Ovary (tissue), 10 donors: ENCODE measurements at places on chromosomes 12 and 14.

- no peaks in the 10 kb centered on the region for H3K36me3 ChIP-seq
- DNase-seq = no peak
These were observed 4.8 kb upstream of the HVCN1 start for GRCh38 chr12:110693731-110694130.

DNA sequence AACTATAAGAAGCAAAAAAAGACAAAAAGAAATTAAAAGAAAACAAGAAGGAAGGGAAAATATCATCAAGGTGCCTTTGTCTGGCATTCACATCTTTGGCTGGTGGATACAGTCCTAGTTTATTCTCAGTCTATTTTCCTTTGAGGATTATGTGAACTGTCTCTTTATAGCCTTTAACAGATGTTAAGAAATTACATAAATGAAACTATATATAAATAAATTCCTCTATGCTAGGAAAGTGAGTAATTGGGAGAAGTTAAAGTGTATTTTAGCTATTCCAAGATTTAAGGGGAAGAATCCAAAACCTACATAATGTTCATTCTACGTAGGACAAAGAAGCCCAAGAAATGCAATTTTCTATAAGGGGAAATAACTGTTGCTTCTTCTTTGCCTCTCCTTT is 316.3 kb downstream of the ADAMTS20 start:
- no peaks in the 10 kb centered on the region for H3K4me1 ChIP-seq
- H3K36me3 ChIP-seq = no peaks in the 10 kb centered on the region
- no peak overlapping the region for H3K27ac ChIP-seq

DNA sequence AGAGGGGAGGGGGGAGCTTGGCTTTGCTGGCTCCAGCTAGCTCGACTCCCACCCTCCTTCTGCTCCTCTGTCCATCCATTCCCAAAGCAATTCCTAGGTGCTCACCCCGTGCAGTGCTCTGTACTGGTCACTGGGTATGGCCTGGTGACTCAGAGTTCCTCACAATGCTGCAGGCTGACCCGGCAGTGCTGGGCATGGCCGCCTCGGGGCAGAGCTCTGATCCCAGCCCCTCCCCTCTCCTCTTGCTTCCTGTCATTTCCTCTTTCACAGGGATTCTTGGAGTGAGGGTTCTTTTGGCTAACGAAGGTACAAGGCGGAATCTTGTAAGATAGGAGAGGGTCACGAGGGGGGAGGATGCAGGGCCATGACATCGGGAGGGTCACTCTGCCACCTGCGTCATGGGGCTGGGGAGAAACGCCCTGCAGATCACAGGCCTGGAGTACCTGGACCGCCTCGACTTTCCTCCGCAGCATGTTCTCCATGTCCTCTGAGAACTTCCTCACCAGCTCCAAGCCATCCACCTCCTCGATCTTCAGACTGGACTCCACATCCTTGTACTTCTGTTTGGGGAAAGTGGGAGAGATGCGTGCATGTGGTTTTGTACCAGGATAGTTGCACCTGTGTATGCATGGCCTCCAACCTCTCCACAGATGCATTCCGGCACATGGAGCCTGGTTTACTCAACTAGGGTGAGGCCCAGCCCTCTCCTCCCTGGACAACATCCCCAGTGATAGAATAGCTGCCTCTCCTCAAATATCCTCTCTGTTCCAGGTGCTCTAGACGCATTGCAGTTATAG is 5.7 kb downstream of the CACNA2D4 start:
- peaks cover 7% of the 10 kb centered on the region for H3K4me1 ChIP-seq
- H3K27me3 ChIP-seq = no peaks in the 10 kb centered on the region
- no peak overlapping the region for H3K27ac ChIP-seq
- DNase-seq = no peak

GRCh38 chr14:52879958-52880357 is 70.9 kb downstream of the FERMT2 start:
- H3K27me3 ChIP-seq = no peaks in the 10 kb centered on the region
- H3K4me1 ChIP-seq = peaks cover 9% of the 10 kb centered on the region
- no peak for DNase-seq
- H3K27ac ChIP-seq = no peak overlapping the region

DNA sequence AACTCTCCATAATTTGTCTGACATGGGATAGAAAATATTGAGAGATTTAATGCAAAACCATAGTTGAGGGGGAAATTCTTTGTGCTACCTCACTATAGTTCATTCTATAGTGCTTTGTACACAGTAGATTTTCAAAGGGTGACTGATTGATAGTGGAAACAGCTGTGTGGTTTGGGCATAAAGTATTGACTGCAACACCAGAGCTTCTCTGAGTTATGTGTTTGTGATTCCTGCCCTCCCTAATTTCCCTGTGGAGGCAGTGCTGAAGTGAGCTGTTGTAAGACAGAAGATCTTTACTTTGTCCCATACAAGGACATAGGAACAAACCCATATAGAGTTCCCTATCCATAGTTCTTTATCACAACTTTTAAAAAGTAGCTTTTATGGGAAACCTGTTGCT is 47.1 kb downstream of the PTPRQ start:
- no peaks in the 10 kb centered on the region for H3K27me3 ChIP-seq
- no peak overlapping the region for H3K27ac ChIP-seq
- no peaks in the 10 kb centered on the region for H3K36me3 ChIP-seq
- no peak overlapping the region for H3K4me3 ChIP-seq
- no peaks in the 10 kb centered on the region for H3K4me1 ChIP-seq
- no peak for DNase-seq

DNA sequence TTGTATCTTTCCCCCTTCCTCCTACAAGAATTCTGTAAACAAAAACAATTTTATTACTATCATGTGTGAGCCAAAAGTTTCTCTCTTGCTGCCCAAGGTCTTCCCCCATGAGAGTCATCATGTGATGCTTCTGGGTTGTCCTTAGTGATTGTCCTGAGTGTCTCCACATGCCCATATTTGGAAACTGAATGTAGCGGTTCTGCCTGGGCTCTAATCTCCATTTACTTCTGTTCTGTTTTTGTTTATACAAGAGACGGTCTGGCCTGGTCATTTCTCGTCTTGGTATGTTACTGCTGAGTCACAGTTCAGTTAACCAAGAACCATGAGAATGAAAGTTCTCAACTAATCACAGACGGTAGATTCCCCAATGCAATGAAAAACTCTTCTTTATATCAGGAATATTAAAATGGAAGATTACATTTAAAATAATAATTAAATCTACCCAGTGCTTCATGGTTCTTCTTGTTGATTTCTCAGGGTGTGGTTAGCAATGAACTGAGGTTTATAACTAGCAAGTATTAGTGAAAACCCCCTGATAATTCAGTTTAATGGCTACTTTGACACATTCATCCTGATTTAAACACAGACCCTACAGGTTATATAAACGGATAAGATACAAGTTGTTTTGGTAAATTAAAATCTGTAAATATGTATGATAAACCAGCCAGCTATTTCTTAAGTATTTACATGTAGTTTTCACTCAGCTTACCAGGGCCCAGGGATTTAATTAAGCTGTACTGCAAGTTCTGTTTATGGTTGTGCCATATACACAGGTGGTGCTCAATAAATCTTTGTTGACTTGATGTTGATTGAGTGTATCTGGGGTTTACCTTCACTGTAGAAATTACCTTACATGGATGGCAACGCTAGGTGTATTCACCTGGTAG is 81.1 kb downstream of the PELI2 start:
- no peak overlapping the region for H3K4me3 ChIP-seq
- DNase-seq = no peak
- peak overlapping the region; percentile 79 for H3K27ac ChIP-seq
- no peaks in the 10 kb centered on the region for H3K36me3 ChIP-seq

DNA sequence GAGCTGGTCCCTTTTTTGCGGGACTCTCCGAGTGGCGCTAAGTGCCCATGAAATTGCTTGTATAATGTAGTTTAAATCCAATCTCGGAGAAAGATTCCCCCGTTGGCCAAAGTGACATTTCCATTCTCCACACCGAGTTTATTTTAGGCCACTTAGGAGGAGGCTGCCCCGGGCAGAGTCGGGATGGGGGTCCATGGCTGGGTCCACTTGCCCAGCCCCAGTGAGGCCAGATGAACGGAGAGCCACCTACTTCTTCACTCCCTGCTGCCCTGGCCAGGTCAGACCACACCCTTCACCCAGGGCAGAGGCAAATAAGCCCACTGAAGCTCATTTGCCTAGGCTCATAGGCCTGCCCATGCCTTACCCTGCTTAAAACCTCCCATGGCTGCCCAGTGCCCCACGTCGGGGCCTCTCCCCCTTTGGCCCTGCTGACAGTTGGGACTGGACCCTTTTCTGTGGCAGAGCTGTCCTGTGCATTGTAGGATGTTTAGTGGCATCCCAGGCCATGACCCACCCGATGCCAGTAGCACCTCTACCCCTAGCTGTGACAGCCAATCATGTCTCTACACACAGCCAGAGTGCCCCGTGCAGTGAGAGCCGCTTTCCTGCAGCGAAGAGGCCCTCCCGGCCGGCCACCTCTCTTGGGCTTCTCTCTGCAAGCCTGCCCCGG is 51.3 kb downstream of the FAM222A start:
- H3K27ac ChIP-seq = no peak overlapping the region
- no peaks in the 10 kb centered on the region for H3K27me3 ChIP-seq
- DNase-seq = peak; percentile 15
- no peaks in the 10 kb centered on the region for H3K36me3 ChIP-seq
- H3K4me3 ChIP-seq = no peak overlapping the region

DNA sequence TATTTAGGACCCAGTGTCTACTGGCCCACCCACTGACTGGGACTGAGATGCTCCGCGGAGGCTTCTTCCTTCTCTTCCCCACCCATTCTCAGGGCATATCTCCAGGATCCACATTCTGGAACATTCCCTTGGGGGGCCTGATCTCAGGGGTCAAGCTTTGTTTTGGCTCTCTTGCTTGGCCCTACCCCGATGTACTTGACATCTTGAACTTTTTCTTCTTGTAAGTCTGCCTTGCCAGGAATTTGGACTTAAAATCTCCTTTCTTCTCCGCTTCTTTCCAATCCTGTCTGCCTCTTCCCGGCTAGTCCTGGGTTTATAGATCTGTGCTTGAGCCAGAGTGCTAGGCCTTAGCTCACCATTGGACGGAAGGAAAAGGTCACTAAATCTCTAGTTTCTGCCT is 22.1 kb downstream of the DACT1 start:
- no peak overlapping the region for H3K27ac ChIP-seq
- DNase-seq = peak; percentile 45
- no peaks in the 10 kb centered on the region for H3K36me3 ChIP-seq
- no peaks in the 10 kb centered on the region for H3K27me3 ChIP-seq
- no peak overlapping the region for H3K4me3 ChIP-seq
- H3K4me1 ChIP-seq = peaks cover 4% of the 10 kb centered on the region

DNA sequence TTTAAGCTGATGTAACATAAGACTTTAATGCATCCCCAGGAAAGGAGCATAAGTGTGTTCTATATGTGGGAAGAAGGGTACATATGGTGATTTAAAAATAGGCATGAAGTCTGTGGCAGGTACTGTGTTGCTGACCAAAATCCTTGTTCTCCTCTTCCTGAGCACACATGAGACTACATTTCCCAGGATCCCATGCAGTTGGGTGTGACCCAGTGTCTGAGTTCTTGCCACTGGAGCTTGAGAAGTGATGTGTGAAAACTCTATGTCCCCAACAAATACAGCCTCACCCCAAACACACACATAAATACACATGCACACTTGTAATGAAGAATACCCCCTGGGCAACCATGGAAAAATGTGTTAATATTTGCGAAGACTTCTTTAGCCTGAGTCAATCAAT is 8.5 kb upstream of the SMIM10L1 start:
- H3K4me3 ChIP-seq = no peak overlapping the region
- H3K27ac ChIP-seq = no peak overlapping the region
- no peak for DNase-seq

DNA sequence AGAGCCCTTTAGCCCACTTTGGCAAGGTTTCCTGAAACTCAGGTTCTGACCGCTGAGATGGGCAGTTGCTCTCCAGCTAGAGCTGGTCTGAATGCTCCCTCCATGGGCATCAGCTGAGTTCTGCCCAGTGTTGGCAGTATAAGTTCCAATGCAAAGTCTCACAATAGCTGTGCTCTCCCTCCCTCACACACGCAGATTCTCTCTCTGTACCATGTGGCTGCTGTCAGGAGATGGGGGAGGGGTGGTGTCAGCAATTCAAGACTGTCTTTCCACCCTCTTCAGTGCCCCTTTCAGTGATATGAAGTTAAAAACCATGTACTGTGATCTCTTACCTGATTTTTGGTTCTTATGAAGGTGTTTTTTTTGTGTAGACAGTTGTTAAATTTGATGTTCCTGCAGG is 164.3 kb upstream of the PLEKHA5 start:
- no peaks in the 10 kb centered on the region for H3K36me3 ChIP-seq
- no peaks in the 10 kb centered on the region for H3K27me3 ChIP-seq
- no peak for DNase-seq
- no peak overlapping the region for H3K27ac ChIP-seq
- no peaks in the 10 kb centered on the region for H3K4me1 ChIP-seq

GRCh38 chr12:65938807-65939206 is 114.5 kb downstream of the HMGA2 start:
- DNase-seq = no peak
- H3K27ac ChIP-seq = no peak overlapping the region
- H3K4me1 ChIP-seq = peaks cover 2% of the 10 kb centered on the region
- no peaks in the 10 kb centered on the region for H3K36me3 ChIP-seq
- no peaks in the 10 kb centered on the region for H3K27me3 ChIP-seq
- H3K4me3 ChIP-seq = no peak overlapping the region

GRCh38 chr14:69632164-69632563 is 20.8 kb downstream of the SUSD6 start:
- H3K27ac ChIP-seq = no peak overlapping the region
- no peak for DNase-seq
- H3K4me1 ChIP-seq = peaks cover 32% of the 10 kb centered on the region
- H3K4me3 ChIP-seq = no peak overlapping the region
- no peaks in the 10 kb centered on the region for H3K36me3 ChIP-seq

DNA sequence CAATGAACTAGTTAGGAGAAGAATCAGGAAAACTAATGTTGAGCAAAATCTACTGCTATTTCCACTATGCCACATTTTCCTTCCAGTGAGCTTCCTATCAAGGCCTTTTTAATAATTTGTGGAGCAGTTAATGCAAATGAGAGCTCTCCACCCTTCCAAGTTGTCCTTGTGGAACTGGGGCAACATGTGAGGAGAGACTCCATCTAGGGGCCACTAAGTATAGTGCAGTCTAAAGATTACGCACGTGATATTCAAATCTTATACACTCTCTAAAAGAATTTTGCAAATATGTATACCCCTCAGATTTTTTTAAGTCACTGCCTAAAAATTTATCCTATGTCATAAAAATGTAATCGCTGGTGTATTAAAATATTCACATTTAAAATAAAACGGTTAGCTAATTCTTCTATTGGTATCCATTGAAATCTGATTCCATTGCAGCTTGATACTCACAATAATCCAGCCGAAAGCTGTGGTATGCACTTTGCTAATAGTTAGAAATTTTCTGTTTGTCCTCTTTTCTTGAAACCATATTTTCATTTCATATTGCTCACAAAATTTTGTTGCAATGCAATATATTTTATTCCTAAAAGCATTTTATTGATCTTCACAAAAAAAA is 100.1 kb downstream of the PAH start:
- no peak overlapping the region for H3K27ac ChIP-seq
- H3K4me3 ChIP-seq = no peak overlapping the region
- no peaks in the 10 kb centered on the region for H3K4me1 ChIP-seq
- DNase-seq = no peak
- H3K36me3 ChIP-seq = no peaks in the 10 kb centered on the region

GRCh38 chr12:47343684-47344567 is 264.2 kb upstream of the AMIGO2 start:
- no peak overlapping the region for H3K27ac ChIP-seq
- H3K36me3 ChIP-seq = no peaks in the 10 kb centered on the region
- DNase-seq = no peak
- no peaks in the 10 kb centered on the region for H3K4me1 ChIP-seq

GRCh38 chr14:33808187-33808586 is 142.7 kb downstream of the EGLN3 start:
- no peak overlapping the region for H3K27ac ChIP-seq
- H3K4me1 ChIP-seq = no peaks in the 10 kb centered on the region
- no peaks in the 10 kb centered on the region for H3K27me3 ChIP-seq

GRCh38 chr12:32146074-32146873 is 39.6 kb downstream of the BICD1 start:
- no peak for DNase-seq
- no peaks in the 10 kb centered on the region for H3K36me3 ChIP-seq
- no peak overlapping the region for H3K4me3 ChIP-seq
- no peaks in the 10 kb centered on the region for H3K27me3 ChIP-seq
